Skeletal muscle cell (primary cell): ENCODE measurements at places on chromosomes 6 and 20.
A peak's percentile ranks its signal among the peaks of the same experiment; 100 is the strongest.

DNA sequence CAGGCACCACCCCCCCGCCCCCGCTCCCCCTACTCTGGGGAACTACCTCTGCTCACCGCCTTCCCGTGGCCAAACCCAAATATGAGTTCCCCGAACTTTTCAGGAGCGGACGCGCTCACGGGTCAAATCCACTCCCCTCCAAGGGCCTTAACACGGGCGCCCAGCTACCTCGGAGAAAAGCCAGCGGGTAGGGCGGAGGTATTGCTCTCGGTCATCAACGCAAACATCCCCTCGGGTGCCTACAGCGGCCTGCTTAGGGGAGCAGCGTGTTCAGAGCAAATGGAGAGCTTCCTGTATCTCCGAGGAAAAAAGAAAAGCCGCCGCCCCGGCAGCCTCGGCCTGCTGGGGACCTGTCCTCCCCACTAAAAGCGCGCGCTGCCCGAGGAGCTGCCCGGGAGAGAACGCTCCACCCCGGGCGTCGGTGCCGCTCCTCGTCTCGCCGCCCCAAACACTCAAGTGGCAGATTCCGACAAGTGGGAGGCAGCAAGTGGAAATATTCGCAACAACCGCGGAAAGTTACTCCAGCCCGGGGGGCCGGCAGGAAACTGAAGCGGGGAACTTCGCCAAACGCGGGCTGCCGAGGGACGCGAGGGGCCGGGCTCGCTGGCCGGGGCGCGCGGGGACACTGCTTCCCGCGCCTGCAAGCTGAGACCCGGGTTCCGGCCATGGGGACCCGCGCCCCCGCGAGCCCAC is 699 bp downstream of the PTPRT start:
- DNase-seq: no peak

- peak; percentile 80 for DNase-seq
Observed at GRCh38 chr20:19735446-19735845, 22.6 kb upstream of the RIN2 start.

DNA sequence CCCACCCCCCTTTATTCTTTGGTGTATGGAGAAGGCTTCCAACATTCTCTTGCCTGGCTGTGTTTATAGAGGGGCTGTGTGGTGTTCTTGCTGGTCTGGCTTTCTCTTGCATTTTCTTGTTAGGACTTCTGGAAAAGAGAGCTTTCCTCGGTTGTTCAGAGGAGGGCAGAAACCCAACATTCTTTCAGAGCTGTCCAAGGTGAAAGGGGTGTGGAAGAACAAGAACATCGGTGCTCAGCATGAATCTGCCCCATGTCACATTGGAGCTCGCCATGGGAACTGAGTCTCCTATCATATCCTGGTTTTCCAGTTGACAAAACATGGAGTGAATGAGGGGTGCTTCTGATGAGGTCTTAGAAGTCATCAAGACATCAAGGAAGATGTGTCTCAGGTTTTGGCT is 281.8 kb downstream of the RNF144B start:
- no peak for DNase-seq

DNA sequence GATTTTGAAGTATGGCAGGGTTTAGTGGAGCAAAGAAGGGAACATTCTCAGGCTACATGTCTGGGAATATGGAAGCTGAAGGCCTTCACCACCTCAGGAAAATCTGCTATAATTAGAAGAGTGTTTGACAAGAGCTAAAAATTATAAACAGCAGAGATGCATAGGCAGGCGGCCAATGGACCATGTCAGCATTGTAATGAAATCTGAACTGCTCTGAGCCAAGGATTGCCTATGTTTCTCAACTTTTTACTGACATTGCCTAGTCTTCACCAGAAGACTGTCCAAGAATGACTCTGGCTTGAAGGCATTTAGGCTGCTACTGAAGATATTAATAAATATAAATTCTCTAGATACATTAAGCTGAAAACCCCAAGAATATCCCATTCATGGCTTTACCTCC is 84.1 kb downstream of the C6orf52 start:
- no peak for DNase-seq

DNA sequence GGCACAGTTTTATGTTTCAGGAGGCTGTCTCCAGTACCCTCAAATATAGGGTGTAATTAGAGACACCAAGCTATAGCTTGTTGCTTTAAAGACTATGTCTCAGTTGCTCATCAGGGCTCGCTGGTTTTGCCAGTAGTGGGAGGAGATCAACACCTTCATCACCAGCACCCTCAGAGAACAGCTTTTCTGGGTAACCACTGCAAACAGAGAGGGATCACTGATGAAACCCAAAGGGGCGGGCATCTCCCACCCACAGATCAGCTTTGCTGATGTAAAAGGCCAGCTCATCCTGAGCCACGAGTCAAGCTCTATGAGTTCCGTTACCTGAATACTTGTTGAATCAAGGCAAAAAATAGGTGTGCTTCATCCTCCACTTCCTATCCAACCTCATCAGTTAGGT is 187.7 kb downstream of the AIG1 start:
- no peak for DNase-seq

GRCh38 chr6:42726485-42727086 is 4.2 kb upstream of the PRPH2 start:
- peak; percentile 75 for DNase-seq

DNA sequence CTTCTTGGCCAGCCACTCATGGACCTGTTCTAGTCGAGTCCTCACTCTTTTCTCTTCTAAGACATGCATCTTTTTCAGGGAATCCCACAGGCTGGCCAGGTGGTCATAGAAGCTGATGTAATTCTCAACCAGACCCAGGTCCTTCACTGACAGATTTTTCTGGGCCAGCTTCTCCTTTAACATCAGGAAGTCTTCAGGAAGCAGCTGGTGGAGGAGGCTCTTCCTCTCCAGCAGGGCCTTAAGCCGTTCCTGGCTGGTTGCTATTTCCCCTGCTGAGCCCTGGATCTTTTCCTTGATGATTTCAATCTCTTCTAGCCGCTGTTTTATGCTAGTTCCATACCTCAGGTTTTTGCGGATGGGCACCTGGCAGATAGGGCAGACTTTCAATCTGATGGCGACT is 28.6 kb downstream of the DDX27 start:
- no peak for DNase-seq

- no peak for DNase-seq
Observed at GRCh38 chr6:21887231-21888185, 294.0 kb downstream of the SOX4 start.

DNA sequence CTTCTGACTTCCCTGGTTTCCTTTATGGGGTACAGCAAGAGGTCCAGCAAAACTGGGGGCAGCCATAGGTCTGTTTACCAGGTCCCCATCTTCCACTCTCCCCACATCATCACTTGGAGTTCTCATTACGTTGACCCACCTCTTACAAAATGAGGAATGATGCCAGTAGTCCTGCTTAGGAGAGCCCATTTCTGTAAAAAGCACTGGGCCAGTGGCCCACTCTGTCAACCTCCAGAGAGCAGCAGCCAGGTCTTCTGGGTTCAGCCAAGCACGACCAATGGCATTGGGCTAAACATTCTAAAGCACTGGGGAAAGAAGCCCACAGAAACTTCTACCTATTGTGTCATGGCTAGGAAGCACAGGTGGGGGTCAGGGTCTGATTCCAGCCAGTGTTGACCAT is 13.9 kb downstream of the ZC3H12D start:
- no peak for DNase-seq

GRCh38 chr20:25336561-25337422 is 53.8 kb downstream of the ABHD12 start:
- DNase-seq: no peak

GRCh38 chr6:76840865-76841264 is 622.4 kb downstream of the HTR1B start:
- no peak for DNase-seq

DNA sequence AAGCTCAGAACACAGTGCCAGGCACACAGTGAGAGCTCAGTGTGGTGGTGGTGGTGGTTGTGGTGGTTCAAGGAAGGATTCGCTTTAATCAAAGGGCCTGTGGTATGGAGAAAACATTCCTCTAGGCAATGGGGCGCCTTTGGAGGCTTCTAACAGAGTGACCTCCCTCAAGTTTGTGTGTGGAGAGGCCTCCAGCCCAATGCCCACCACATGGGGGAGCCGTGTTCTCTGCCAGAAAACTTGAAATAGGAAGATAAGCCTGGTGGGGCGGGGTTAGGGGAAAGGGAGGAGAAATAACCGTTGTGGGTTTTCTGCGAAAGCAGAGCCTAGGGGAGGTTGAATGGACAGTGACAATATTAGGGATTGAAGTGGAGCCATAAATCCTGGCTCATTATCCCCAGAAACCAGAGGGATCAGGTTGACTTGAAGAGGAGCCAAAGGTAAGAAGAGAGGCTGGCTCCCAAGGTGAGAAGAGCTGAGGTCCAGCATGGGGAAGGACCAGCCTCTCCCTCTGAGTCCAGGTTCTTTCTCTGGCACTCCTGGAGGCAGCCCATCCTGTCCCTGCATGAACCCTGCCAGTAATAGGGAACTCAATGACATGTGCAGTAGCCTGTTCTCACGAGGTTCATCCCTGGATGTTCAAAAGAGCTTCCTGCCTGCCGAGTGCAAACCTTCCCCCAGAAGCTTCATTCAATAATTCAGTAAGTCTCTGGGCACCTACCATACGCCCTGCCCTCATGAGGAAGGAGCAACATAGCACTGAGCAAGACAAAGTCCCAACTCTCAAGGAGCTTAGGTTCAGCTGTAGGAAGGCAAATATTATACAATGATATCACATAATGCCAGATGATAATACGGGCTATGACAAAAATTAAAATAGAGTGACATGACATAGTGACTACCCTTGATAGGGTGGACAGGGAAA is 51.4 kb downstream of the TGM2 start:
- DNase-seq: no peak

- DNase-seq: no peak
Observed at GRCh38 chr6:37877373-37878149, 58.0 kb downstream of the ZFAND3 start.

GRCh38 chr6:141321493-141322347 is 811.0 kb upstream of the GJE1 start:
- DNase-seq: peak; percentile 37

DNA sequence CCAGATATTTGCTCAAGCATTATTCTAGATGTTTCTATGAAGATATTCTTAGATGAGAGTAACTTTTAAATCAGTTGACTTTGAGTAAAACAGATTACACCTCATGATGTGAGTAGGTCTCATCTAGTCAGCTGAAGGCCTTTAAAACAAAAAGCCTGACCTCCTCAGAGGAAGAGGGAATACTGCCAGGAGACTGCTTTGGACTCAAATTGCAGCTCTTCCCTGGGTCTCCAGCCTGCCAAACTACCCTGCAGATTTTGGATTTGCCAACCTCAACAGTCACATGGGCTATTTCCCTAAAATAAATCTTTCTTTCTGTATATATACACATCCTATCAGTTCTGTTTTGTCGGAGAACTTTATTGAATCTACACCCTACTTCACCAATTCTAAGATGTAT is 182.5 kb upstream of the TENT5A start:
- no peak for DNase-seq

- no peak for DNase-seq
Observed at GRCh38 chr6:6588064-6588923, at the start of gene LY86. LY86 (plus strand) TSS chr6:6588720; CDS start chr6:6588735, 15 bp downstream.

GRCh38 chr20:8213831-8214587 is 81.9 kb downstream of the PLCB1 start:
- no peak for DNase-seq

DNA sequence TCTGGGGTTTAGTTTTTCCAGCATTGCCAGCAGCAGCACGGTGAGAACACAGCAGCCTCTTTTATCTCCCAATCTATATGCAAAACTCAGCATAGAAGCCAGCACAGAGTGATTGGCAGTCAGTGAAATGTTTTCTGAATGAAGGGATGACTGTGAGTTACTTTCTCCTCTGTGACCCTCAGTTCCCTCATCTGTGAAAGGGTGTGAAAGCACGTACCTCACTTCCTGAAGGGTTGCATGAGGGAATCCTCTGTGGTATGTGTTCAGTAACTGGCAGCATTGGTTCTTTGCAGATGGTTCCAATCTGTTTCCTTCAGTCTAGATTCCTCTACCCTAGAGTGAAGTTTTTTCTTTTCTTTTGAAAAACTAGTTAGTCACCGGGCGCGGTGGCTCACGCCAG is 40.0 kb downstream of the EFCAB8 start:
- no peak for DNase-seq

GRCh38 chr6:108574457-108575141 is 13.9 kb downstream of the FOXO3 start:
- DNase-seq: no peak

DNA sequence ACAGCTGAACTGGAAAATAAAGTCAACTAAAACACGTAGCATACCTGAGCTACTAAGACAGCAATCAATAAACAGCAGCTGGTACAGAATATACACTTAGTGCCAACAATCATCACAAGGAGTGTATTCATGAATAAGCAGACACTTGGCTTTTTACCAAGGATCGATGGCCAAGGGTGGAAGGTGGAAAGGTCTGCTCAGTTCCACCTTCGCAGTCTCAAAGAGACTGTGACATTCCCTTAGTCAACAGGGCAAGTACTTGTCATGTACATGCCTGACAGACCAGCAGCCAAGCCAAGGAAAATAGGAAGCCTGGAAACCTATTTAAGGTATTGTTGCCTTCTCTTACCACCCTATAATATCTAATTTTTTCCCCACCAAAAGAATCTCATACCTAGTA is 21.4 kb downstream of the HBS1L start:
- DNase-seq: no peak

- no peak for DNase-seq
Observed at GRCh38 chr20:14220986-14221385, 116.4 kb downstream of the FLRT3 start.

- DNase-seq: no peak
Observed at GRCh38 chr6:90596967-90597539, 10.2 kb upstream of the MAP3K7 start.

- DNase-seq: no peak
Observed at GRCh38 chr6:3560211-3560610, 103.4 kb upstream of the SLC22A23 start.

DNA sequence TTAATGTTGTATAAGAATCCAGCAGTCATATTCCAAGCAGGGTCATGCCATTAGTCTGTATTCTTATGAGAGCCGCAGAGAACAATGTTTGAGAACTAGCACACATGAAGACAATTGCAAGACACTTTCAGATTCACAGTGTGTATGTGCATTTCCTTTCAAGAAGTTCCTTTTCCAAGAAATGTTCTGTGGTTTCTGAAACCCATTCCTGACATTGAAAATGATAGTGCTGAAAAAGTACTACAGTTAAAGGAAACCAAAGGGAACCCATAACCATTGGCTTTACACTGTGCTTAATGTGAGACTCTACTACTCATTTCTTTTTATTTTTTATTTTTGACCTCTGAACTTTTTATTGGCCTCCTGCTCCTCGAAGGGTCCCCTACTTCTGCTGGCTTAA is 4.2 kb upstream of the CALHM6 start:
- DNase-seq: no peak

DNA sequence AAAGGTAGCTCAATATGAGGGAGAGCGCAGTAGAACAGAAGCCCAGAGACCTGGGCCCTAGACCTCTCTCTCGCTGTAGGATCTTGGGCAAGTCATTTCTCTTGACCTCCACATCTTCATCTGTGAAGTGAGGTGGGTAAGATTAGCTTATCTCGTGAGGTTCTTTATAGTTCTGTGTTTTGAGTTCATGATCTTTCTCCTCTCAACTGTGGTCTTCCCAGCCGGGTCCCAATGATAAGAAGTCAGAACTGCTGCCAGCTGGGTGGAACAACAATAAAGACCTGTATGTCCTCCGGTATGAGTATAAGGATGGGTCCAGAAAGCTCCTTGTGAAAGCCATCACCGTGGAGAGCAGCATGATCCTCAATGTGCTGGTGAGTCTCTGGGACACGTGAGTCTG is 6.9 kb downstream of the PSMF1 start:
- DNase-seq: no peak

GRCh38 chr20:8571611-8572010 is 439.5 kb downstream of the PLCB1 start:
- DNase-seq: no peak
